Glutamatergic neuron (in vitro differentiated cells): ENCODE measurements at places on chromosomes 2 and 18.

- no peak for DNase-seq
These were observed 4.7 kb upstream of the CXCR4 start for GRCh38 chr2:136122661-136123060.

GRCh38 chr18:48990481-48991318 lies 39.9 kb upstream of the SMAD7 start:
- no peak for DNase-seq

DNA sequence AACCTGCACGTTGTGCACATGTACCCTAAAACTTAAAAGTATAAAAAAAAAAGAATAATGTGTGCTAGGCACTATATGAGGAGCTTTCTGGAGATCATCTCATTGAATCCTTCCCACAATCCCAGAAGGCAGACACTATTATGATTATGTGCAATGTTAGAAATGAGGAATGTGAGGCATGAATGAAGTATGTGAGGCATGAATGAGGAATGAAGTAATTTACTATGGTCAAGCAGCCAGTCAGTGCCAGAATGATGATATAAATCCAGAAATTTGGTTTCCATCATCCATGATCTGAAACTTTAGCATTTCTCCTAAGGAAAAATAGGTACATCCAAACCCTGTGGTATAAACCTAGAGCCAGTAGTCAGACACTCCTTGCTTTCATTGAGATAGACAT lies 42.0 kb downstream of the CCDC148 start:
- DNase-seq, result no peak

- DNase-seq, result peak; percentile 73
These were observed at the start of gene REEP1 for GRCh38 chr2:86337244-86337835. Gene REEP1 (minus strand): TSS chr2:86337626. CDS start chr2:86337510, 116 bp downstream.

GRCh38 chr2:217681791-217682190 lies 321.0 kb downstream of the TNS1 start:
- DNase-seq, result no peak

DNA sequence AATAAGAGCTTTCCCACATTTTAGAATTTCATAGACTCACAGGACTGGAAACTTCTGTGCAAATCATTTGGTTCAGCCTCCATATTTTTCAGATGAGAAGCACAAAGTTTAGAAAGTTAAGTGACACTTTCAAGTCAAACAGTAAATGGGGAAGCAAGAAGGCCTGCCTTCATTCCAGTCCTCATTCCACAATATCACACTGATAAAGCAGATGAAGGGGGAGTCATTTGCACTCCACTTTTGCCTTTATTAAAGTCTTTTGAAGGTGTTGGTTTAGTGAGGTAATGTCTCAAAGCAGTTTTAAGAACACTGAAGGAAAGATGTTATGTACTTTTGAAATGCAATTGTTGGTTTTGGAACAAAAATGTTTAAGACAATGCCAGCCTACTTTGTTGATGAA lies 32.7 kb upstream of the STAT4 start:
- no peak for DNase-seq

- DNase-seq, result no peak
These were observed 36.8 kb downstream of the ANKMY1 start for GRCh38 chr2:240520974-240521350.

GRCh38 chr2:183614799-183615435 lies 490.7 kb downstream of the NUP35 start:
- DNase-seq, result no peak
